ENCODE measurements at places on chromosomes 3 and 15.

DNA sequence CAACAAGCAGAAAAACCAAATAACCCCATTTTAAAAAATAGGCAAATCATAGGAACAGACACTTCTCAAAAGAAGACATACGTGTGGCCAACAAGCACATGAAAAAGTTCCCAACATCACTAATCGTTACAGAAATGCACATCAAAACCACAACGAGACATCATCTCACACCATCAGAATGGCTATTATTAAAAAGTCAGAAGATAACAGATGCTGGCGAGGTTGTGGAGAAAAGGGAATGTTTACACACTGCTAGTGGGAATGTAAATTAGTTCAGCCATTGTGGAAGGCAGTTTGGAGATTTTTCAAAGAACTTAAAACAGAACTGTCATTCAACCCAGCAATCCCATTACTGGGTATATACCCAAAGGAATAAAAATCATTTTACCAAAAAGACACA is 60.7 kb downstream of the ABI3BP start:
- no peak for DNase-seq

GRCh38 chr3:47612879-47613278 is 34.2 kb upstream of the CSPG5 start:
- no peak for DNase-seq

DNA sequence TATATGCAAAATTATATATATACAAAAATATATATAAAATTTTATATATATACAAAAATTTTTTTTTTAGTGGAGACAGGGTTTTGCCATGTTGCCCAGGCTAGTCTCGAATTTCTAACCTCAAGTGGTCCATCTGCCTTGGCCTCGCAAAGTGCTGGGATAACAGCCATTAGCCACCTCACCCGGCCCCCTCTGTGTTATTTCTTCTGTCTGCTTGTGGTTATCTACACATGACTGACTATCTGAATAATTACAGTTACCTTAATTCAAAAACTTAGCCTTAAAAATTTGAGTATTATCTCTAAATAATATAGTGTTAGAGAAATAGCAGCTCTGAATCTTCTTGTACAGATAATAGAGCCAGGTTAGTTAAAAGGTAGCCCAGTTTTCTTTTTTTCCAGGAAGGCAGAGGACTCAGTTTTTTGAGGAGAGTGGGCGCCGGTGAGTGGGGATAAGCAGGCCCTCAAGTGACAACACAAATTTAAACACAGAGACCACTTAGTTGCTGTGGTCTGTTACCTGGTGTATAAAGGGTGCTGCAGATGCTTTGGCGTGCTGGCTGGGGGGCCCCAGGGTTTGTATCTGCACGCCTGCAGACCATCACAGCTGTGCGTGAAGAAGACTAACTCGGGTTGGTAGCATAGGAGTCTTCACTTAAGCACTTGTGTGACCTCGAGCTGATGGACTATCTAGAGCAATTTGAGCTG is 83.7 kb downstream of the TRAK1 start:
- DNase-seq = no peak

- peak; percentile 54 for DNase-seq
Observed at GRCh38 chr15:34721802-34722438, 32.9 kb downstream of the GJD2 start.

DNA sequence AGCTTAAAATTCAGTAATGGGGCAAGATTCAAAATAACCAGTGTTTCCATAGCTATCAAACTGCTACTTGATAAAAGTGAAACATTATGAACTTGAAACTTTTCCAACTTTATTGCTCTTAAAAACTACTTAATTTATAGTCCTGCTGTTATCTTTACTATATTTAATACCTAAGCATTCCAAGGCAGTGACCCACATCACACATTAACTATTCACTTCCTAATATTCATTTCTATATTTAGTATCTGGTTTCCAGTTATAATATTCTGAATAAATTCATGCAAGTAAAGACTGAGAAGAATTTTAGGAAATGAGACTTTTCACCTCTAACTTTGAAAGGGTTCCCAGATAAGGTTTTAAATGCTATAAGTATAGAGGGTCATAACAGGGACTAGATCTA is 64.9 kb downstream of the UACA start:
- DNase-seq = no peak

DNA sequence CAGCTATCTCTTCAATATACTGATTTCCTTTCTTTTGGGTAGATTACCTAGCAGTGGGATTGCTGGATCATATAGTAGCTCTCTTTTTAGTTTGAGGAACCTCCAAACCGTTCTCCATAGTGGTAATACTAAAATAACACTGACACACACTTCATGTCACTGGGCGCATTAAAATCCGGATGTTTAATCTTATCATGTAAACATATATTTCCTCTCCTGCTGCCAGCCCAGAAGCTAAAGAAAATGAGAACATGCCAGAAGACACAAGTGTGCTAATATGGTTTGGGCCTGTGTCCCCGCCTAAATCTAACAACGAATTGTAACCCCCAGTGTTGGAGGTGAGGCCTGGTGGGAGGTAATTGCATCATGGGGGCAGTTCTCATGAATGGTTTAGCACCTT is 23.6 kb upstream of the KCNMB2 start:
- DNase-seq = no peak

GRCh38 chr3:141878326-141878725 is 1.9 kb downstream of the ATP1B3 start:
- no peak for DNase-seq

- peak; percentile 68 for DNase-seq
Observed at GRCh38 chr15:92665100-92665555, 9.6 kb upstream of the FAM174B start.

GRCh38 chr3:71494212-71494611 is 89.3 kb downstream of the FOXP1 start:
- no peak for DNase-seq

DNA sequence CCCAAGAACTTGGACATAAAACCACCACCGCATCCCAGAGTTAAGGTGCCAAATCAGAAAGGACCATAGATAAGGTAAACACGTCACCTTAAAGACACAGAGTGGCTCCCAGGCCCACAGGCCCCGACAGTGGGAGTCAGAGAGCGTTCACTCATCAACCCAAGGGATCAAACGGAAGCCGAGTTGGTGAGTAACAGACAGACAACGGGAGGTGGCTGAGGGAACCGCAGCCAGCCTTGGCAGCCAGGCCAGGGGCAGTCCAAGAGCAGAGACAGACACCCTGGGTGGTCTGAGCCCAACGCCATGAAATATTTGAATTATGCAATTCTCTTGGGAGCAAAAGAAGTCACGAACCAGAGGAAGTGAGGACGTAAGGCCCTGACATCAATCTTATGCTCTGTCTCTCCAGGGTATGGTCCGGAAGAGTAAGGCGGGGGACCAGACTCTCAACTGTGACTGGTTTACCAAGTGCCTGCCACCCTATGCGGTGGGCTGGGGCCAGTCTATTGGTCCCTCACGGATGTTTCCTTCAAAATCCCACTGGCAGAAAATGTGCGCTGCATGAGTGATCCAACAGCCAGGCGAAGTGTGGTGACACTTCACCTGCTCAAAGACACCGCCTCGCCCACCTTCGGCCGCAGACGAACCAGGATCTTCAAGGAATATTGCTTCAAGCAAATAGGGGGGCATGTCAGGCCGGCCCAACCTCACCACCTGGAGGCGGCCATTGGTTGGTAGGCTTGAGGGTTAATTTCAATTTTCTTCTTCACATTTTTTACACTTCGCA is 34.3 kb downstream of the TMEM44 start:
- peak; percentile 53 for DNase-seq

DNA sequence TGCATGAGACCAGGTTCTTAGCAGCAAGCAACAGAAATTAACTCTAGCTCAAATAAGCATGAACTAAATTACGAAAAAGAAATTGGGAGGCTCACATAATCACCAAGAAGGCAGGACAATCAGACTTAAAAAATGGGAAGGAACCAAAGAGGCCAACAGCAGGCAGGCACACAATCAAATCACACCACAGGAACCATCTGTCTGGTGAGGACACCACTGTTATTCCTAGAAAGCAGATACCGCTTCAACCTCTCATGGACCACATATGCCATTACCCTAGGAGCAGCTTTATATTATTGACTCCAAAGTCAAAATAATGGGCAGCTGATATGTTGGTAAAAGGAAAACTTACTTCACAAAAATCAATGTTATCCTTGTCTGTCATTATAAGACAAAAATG is 51.6 kb downstream of the SUCLG2 start:
- DNase-seq = no peak

DNA sequence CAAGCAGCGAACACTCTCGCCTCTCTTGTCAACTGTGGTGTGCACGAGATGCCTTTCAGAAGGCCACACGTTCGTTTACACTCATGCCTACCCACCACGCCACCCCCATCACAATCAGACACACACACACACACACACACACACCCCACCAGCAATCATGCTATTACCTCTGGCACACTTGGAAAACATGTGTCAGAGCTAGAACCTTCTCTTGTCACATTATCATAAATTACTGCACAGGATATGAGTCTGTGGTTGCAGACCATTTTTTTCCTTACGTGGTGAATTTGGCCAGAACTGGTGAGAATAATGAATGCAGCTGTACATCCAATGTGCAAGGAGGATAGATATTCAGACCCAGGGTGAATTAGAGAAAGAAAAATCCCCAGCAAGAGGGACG is 52.4 kb downstream of the TRIM69 start:
- DNase-seq = no peak

- no peak for DNase-seq
Observed at GRCh38 chr3:31927811-31928210, 53.3 kb downstream of the OSBPL10 start.

- no peak for DNase-seq
Observed at GRCh38 chr3:9691636-9692035, 12.0 kb upstream of the CPNE9 start.

DNA sequence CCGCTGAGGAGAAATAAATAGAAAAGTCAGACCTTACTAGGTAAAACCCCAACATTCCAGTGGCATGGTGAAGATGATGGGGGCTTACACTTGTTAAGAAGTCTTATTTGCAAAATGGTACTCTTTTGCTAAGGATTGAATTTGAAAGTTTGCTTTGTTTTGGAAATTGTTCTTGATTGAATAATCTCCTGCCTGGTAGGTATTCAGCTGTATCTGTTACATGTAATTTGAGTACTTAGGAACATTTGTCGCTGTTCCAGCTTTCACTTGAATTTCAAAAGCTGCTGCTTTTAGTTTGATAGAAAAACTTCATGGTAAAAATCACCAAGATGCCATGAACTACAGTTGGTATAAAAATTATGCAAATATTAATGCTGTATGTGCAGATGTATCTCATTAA is 44.6 kb downstream of the TFG start:
- peak; percentile 52 for DNase-seq

DNA sequence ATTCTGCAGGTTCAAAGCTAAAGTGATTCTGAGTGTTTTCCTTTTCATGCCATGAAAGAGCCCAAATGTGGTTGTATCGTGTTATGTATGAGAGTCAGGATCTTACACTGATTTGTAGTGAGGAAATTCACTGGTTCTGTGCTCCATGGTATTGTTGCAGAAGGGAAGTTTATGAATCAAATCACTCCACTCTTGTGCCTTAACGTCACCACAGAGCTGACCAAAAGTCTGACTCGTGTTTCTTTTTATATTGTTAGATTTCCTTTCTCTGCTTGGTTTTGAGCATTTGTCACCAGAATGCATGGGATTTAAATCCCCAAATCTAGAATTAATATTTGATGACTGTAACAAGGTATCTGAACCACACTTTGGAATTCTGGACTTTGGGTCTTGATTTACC is 29.1 kb upstream of the SLC30A4 start:
- no peak for DNase-seq

DNA sequence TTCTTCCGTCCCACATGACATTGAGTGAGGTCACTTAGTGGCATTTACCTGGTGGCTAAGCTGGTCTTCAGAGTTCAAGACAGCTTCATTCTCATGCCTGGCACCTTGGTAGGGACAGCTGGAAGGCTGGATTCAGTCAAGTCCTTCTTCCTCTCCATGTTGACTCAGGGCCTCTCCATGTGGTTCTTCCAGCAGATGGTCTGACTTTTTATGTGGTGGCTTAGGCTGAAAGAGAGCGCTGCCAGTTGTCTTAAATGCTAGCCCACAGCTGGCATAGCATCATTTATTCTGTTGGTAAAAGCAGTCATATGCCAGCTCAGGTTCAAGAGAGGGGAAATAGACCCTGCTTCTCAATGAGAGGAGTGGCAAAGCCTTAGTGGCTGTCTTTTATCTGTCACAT is 53.0 kb upstream of the CTDSPL start:
- DNase-seq = no peak

- DNase-seq = no peak
Observed at GRCh38 chr15:48880070-48880634, 2.2 kb downstream of the EID1 start.

- peak; percentile 75 for DNase-seq
Observed at GRCh38 chr3:66722675-66723074, 221.9 kb upstream of the LRIG1 start.

DNA sequence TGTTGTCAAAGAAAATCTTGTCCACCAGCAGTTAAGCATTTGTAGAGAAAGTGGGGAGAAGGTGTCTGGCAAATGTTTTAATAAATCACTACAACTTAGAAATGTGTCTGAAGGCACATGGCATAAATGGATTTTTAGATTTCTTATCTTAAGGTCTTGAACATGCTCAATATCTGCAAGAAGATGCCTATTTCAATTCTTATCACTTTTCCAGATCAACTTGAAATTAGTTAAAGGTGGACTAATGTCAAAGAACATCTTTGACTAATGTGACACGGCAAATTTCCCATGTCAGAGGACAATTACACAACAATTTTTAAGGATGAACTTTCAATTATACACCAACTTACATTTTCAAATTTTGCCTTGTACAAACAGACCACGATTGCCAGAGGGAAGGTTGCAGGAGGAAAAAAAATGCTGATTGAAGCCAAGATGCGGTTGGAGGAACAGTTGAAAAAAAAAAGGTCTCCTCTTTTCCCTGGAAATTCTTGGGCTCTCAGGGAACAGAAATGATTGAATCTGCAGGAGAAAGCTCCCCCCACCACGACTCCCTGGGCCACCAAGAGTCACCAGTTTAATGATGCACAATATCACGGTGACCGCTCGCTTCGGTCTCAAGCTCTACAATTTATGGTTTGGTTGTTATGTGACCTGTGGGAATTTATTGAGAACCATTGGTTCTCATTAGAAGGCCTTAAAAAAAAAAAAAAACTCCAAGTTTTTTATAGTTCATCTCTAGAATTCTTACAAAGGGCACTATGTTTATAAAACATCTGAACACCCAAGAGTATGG is 507.6 kb upstream of the ADAMTS9 start:
- no peak for DNase-seq

DNA sequence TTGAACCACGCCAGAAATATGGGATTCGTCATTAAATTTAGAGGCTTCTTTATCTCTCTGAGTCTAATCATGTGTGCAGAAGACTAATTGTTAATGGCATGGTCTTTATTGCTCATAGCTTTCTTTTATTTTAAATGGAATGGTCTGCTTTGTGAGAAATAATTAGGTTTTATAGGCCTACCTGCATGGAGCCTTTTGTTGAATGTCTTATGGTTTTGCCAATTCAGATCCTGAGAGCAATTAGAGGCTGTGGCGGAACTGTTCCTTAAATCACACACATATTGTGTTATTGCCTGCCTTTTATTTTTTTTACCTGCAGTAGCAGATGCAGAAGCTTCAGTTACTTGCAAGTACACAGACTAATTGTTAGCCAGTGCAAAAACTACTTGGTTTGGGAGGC is 306.2 kb downstream of the NLGN1 start:
- DNase-seq = no peak

GRCh38 chr3:53192608-53193007 is 31.6 kb downstream of the PRKCD start:
- DNase-seq = no peak

All from iris pigment epithelial cell (primary cell).